Hypothalamus (tissue), 51 donors: ENCODE measurements at places on chromosomes 2 and 18.

- no peak for DNase-seq
These were observed 43.4 kb downstream of the DSC3 start for GRCh38 chr18:30999186-30999585.

DNA sequence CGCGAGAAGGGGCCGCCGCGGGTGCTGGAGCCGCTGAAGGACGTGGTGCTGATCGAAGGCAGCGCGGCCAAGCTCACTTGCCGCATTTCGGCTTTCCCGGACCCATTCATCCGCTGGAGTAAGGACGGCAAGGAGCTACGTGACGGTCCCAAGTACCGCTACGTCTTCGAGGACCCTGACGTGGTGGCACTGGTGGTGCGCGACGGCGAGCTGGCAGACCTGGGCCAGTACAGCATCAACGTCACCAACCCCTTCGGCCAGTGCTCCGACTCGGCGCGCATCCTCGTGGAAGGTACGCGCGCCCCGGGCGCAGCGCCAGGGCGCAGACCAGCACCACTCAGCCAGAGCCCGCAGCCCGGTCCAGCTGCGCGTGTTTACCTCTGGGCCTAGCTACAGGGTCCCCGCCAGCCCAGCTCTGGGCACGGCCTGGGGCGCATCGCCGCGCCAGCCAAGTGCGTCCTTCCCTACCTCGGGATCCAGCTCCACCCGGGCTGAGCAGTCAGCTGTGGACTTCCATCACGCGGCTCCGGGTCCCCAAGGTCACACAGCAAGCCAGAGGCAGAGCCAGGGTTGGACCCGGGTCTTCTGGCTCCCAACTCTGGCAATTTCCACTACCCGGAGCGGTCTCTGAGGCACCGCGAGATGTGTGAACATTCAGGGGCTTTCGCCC is 1.7 kb upstream of the GMPPA start:
- no peak for DNase-seq

DNA sequence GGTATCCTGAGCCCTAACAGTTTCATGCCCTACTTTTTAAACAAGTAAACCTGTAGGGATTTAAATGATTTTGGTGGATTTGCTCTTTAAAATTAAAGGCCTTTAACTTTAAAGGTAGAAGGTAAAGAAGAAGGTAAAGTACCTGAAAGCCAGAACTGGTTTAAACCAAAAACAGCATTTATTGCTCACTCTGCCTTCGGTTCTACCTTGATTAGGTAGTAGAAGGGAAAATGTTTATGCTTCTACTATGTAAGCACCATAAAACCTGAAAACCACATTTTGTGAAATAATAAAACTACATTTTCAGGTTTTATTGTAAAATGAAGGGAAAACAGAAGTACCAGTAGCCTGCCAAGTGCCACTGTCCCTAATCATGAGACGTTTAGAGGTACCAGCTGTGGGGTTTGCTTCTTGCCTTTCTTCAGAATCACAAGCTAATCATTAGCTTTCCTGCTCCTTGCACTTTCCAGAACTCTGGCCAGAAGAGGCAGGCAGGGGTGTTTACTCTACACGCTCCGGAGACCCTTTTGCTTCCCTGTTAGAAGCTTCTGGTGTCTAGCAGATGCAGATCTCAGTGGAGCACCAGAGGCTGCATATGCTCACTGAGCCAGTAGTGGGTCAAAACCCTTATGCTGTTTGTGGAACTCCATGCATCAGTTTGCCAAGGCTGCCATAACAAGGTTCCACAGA is 33.3 kb downstream of the RPIA start:
- no peak for DNase-seq

DNA sequence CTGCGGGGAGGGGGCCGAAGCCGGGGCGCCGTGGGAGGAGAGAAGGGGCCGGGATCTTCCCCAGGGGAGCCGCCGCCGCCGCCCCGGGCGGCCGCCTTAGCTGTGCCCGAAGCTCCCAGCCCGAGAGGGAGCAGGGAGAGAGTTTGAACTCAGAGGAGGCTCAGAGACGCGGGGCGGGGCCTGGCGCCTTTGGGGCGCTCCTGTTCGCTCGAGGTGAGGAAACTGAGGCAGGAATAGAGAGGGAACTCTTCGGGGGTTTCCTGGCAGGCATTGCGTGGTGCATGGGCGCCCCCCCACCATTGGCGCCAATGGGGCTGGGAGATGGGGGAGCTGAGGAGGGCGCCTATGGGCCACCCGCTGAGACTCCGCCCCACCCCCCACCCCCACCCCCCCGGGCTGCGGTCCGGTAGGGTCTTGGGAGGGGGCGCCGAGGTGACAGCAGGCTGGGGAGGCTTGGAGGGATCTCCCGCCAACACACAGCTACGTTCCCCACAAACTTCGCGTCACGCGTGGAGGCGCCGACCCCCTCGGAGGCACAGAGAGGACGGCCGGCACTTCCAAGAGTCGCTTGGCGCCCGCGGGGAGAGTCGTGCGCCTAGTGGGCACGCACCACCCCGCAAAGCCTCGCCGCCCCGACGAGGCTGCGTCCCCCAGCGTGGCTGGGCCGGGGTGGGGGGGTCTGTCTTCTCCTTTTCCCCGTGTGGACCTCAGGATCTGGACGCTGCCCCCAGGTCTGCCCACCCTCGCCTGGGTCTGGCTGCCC is 680 bp downstream of the CTDSP1 start:
- no peak for DNase-seq

DNA sequence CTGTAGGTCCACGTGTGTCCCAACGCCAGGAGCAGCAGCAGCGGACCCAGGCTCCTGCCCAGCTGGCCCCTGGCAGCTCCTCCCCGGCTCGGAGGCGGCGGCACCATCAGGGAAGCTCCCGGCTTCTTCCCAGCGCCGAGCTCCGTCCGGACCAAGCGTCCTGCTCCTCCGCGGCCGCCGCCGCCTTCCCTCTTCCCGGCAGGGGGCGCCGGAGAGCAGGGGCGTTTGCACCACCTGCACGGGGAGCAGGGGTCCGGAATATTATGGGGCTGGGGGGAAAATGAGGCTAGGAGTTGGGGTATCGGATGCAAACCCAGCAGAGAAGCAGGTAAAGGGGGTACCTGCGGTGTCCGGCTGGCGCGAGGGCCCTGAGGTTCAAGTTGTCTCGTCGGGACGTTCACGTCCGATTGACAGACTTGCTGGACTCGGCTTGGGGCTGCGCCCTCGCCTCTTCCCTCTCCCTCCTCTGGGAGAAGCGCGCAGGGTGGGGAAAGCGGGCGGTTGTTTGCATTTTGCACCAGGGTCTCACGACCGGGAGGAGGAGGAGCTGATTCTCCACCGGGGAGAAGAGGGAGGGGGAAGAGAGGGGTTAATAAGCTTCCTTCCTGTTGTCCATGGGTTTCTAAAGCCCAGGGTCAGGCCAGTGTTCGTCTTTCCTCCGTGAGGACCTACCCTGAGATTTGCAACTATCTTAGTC is at the start of gene CCBE1:
TSS of gene CCBE1 (minus strand) at position 188 of the 697 bp plus-strand sequence.
- no peak for DNase-seq

GRCh38 chr2:147172493-147173188 is 672.2 kb upstream of the ACVR2A start:
- no peak for DNase-seq

- DNase-seq: no peak
These were observed 51.2 kb upstream of the ADAM23 start for GRCh38 chr2:206392118-206392517.

- no peak for DNase-seq
These were observed 17.6 kb upstream of the EPG5 start for GRCh38 chr18:45984546-45985235.

DNA sequence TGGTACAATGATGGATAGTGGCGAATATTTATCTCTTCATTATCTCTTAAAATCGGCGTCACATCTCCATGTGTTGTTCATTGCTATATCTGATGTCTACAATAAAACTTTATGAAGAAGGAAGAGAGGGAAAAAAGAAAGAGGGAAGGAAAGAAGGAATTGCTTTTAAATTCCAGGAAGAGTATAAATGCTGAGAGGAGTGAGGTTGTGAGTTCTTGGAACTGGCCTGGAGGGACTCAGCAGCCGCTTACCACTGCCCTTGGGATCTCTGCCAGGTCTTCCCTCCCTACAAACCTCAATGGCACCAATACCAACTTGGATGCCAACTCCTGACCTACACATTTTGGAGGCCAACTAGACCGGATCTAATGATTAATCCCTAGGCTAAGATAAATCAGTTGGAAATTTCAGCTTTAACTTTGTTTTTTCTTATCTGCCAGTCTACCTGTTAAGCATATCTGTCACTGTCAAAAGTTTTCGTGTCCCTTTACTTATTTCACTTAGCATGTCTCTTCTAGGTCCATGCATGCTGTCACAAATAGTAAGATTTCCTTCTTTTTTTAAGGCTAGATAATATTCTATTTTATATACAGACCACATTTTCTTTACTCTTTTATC is 9.8 kb downstream of the SCN9A start:
- no peak for DNase-seq

GRCh38 chr2:55338268-55338667 is 69.2 kb upstream of the MTIF2 start:
- DNase-seq: no peak

DNA sequence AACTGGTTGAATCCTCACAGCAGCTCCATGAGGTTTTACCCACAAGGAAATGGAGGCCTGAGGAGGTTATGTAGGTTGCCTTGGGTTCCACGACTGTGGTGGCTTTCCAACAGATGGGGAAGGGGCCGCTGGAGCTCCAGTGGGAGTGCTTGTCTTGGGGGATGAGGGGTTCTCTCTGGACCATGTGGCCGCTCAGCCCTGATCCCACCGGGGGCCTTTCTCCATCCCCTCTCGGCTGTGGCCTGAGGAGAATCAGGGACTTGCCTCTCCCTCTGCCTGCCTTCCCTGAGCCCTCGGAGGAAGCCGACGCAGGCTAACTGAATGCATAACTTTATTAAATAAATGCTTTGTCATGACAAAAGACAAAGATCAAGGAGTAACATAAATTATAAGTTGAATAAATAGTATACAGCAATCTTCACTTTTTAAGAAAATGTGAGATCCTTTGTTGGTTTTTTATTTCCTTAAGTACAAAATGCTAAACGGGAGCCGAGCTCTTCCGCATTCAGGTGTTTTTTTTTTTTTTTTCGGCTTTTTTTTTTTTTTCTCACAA is 23.5 kb downstream of the IGFBP5 start:
- DNase-seq: no peak

DNA sequence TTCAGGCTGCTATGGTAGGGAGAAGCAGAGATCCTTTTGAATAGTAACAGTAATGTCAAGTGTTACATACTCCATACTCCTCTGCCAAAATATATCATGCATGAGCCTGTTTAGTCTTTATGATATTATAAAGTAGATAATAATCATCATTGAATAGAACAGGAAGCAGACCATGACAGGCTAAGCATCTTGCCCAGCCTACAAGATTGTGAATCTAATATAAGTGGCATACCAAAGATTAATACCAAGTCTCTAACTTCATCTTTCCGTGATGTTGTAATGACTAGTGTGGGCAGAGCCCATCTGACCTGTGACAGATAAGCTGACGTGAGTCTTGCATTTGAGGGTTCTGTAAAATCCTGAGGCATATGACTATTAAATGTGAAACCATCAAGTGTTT is 13.1 kb downstream of the NDUFB3 start:
- DNase-seq: no peak

GRCh38 chr2:228665232-228665631 is 483.7 kb upstream of the SPHKAP start:
- no peak for DNase-seq

DNA sequence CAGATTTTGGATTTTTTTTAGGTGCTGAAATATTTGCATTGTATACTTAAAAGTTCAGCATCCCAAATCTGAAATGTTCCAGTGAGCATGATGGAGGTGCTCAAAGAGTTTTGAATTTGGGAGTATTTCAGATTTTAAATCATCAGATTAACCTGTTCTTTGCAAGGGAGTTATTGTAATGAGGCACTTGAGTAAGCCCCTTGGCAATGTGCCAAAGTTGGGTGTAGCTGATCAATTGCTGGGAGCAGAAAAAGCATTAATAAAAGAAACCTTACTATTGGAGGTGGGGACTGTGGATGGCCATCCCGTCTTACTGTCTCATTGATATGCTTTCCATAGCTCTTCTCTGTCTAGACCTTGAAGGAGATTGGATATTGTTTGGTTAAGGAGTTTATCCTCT is 28.3 kb downstream of the MALT1 start:
- no peak for DNase-seq

GRCh38 chr2:134261398-134262131 is 7.7 kb downstream of the MGAT5 start:
- DNase-seq: no peak

GRCh38 chr2:19484736-19485135 is 126.3 kb upstream of the OSR1 start:
- no peak for DNase-seq

- DNase-seq: no peak
These were observed 28.3 kb downstream of the MAP3K2 start for GRCh38 chr2:127359520-127359919.

- DNase-seq: no peak
These were observed 61.8 kb downstream of the ADD2 start for GRCh38 chr2:70706026-70706795.

- no peak for DNase-seq
These were observed 46.7 kb upstream of the GPR17 start for GRCh38 chr2:127599211-127599610.

- DNase-seq: no peak
These were observed 80.7 kb upstream of the RASGRP3 start for GRCh38 chr2:33395655-33396249.

DNA sequence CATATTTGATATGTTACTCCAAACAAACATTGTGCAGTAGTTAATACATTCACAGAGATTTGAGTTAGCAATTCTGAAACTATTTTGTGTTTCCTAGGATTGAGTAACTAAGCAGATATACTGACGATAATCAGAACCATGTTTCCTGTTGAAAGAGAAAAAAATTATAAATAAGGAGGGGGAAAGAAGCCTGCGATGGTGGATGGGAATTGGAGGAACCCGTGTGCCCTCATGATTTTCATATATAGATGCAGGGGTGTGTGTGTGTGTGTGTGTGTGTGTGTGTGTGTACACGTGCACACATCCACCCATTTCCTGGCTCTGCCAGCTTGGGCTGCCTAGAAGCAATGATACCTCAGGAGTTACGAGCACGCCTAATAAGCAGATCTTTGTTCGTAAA is 56.9 kb downstream of the LPIN2 start:
- DNase-seq: no peak

- no peak for DNase-seq
These were observed 103.6 kb upstream of the TGFA start for GRCh38 chr2:70657246-70657645.

- DNase-seq: no peak
These were observed 62.3 kb upstream of the ZFP36L2 start for GRCh38 chr2:43288417-43289305.

DNA sequence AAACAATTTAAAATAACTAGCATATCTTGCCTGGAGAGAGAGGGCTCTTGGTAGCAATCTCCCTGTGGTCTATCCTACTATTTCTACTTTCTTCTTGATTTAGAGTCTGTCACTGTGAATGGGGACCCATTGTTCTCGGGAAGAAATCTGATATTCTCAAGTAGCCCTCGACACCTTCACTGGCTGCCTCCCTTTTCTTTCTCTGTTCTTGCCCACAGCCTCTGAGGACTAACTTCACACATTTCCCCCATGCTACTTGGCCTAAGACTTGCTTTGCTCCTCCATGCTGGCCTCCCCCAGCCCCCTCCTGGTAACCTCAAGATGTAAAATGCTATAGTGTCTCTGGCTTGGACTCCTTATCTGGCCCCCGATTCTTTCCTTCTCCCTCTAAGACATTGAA is 58.8 kb upstream of the NT5C1B start:
- no peak for DNase-seq

GRCh38 chr2:177314194-177314593 is 49.7 kb upstream of the NFE2L2 start:
- DNase-seq: no peak

GRCh38 chr2:236826606-236827156 is 257.1 kb downstream of the ACKR3 start:
- DNase-seq: no peak

GRCh38 chr2:138514173-138514572 is 12.6 kb downstream of the SPOPL start:
- no peak for DNase-seq
